H54 (cell line): ENCODE measurements at places on chromosomes 2 and 18.

DNA sequence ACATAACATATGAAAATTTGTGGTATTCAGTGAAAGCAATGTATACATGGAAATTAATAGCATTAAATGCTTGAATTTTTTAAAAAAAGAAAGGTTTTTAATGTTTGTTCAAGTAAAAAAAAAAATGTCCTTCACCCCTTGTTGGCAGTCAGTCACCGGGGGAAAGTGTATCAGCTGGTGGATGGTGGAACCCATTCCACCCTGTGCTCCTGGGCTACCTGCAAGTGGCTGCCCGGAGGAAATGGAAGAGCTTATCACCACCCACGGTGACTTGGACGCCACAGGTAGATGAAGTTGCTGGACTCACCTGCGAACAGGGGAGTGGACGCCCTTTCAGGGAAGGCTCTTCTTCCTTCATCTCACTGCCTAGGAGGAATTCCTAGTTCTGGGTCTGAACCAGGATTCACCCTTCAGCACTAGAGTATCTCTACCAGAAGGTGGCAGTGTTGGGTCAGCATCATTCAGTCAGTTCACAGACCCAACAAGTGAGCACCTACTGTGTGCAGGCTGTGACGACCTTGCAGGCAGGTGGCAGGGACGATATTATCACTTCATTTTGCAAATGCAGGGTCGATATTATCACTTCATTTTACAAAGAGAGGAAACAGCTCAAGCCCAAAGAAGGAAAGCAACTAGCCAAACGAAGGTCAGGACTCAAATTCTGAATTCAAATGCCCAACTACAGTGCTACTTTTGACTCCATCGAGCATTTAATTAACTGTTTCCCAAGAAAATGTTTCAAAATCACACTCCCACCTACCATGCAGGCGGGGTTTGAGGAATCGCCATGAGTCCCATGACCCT is 35.8 kb downstream of the CIB4 start:
- peak; percentile 46 for DNase-seq

GRCh38 chr2:119179202-119179601 is 20.7 kb upstream of the C1QL2 start:
- peak; percentile 78 for DNase-seq

GRCh38 chr18:11791131-11791530 is 60.1 kb upstream of the CHMP1B start:
- DNase-seq, result no peak

GRCh38 chr2:207683879-207684627 is 27.4 kb upstream of the CCNYL1 start:
- peak; percentile 40 for DNase-seq

- DNase-seq, result no peak
Measured at GRCh38 chr18:22265838-22266237, 96.4 kb downstream of the GATA6 start.

DNA sequence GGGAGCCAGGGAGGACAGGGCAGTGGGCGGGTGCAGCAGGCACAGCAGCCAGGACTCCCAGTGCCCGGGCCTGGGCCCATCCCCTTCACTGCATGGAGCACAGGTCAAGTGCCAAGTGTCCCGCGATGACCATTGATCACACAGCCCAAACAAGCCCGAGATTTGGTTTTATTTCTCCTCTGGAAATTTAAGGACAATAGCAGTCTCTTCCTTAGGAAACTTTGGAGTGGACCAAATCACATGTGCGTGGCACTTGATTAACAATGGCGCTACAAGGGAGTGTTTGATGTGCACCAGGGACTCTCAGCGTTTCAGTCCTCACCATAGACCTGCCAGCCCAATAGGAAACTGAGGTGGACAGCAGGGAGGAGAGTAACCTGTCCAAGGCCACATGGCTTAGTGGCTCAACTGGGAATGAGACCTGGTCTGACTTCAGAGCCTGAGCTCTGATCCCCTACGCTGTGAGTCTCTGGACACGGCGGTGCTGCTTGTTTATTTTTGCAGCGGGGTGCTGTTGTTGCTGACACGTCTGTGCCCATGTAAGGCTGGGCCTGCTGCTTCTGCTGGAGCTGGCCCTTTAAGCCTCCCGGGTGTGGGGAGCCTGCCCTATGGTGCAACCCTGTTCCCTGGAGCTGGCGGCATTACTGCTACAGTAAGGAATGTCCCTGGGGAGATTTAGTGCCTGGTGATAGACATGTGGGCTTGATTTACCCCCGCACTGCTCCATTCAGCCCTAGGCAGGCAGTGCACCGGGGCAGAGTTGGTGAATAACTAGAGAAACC is 194.2 kb downstream of the INHBB start:
- peak; percentile 92 for DNase-seq

DNA sequence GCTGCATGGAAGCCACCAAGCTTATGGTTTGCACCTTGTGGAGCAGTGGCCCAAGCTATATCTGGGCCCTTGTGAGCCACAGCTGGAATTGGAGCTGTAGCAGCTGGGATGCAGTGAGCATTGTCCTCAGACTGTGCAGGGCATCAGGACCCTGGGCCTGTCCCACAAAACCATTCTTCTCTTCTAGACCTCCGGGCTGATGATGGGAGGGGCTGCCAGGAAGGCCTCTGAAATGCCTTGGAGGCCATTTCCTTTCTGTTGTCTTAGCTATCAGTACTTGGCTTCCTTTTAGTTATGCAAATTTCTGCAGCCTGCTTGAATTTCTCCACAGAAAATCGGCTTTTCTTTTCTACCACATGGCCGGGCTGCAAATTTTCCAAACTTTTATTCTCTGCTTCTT is 46.4 kb upstream of the CSRNP3 start:
- DNase-seq, result no peak

- no peak for DNase-seq
Measured at GRCh38 chr2:96949701-96950350, 36.6 kb downstream of the FAM178B start.

DNA sequence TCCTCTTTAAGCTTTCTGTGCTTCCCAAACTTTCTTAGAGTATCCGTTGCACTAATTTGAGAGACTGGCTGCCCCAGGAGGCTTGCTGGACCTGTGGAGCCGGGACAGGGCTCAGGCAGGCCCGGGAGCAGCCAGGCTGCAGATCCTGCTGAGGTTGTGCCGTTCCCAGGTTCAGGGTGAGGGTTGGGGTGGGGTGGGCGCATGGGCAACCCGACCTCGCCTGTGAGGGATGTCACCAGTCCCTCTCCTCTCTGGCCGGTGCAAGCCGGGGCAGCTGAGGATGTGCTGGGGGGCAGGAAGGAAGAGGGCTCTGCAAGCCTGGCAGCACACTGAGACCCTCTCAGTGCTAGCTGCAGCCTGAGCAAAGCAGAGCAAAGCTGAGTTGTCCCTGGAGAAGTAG is 57.6 kb downstream of the DYSF start:
- DNase-seq, result no peak

GRCh38 chr18:45783097-45784075 is 42.1 kb upstream of the SIGLEC15 start:
- no peak for DNase-seq

DNA sequence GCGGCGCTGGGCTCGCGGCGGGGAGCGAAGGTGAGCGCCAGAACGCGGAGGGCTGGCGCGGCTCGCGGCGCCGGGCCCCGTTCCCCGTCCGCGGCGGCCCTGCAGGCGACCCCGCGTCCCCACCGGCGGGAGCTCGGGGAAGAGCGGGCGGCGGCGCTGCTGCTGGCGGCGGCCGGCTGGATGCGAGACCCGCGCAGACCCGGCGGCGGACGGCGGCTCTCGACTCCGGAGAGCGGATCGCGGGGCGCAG is 213 bp downstream of the DOK6 start:
- DNase-seq, result no peak

- DNase-seq, result no peak
Measured at GRCh38 chr2:3313781-3314375, 63.7 kb downstream of the EIPR1 start.

GRCh38 chr2:7867867-7868266 is 814.0 kb upstream of the ID2 start:
- DNase-seq, result no peak

DNA sequence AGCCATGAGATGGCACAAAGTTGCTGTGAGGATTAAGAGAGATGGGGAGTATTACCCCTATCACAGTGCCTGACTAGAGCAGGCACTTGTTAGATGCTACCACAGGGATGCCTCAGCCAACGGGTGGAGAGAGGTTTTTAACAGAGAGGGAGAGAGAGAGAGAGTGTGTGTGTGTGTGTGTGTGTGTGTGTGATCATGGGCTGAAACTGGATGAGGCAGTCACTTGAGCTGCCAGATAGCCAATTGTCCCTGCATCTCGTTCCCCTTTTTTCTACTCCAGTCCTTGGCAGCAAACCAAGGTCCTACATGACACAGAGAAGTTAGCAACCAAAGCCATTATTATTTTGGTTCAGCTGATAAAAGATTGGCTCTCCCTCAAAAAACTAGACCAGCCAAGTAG is 3.0 kb downstream of the CD8A start:
- no peak for DNase-seq

- DNase-seq, result no peak
Measured at GRCh38 chr2:2667690-2668089, 336.6 kb upstream of the MYT1L start.

GRCh38 chr2:110910423-110910822 is 178.1 kb downstream of the ACOXL start:
- no peak for DNase-seq

- no peak for DNase-seq
Measured at GRCh38 chr2:235616885-235617284, 123.0 kb downstream of the AGAP1 start.

GRCh38 chr2:228678110-228678509 is 496.6 kb upstream of the SPHKAP start:
- no peak for DNase-seq

DNA sequence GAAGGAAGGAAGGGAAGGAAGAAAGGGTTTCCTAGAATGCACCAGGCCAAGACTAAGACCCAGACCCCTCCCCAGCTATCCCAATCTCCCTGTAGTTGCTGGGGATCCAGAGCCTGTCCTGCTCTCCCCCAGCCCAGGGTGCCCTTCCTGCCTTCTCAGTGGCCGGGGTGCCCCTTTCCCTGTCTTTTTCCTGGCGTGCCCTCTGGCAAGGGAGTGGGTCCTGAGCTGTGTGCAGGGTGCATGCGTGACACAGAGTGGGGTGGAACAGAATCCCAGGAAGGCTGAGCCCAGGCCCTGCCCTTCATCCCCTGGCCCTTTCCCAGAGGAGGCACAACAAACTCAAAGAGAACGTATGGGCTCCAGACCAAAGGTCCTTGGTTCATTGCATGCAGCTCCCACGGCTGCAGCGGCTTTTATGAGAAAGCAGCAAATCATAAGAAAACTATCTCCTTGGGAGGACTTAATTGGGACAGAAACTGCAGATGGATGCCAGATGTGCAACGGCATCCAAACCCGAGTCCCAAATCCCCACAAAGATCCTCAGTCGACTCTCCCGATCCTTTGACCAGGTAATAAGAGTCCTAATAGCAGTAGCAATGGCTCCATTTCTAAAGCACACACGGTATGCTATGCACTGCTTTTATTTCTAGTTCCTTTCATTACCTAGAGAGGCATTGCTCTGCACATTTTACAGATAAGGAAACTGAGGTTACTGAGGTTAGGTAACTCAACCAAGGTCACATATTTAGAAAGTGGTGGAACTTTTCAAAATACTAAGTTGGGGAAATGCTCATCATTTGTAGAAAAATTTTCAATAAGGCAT is 12.7 kb upstream of the ARID5A start:
- DNase-seq, result no peak

DNA sequence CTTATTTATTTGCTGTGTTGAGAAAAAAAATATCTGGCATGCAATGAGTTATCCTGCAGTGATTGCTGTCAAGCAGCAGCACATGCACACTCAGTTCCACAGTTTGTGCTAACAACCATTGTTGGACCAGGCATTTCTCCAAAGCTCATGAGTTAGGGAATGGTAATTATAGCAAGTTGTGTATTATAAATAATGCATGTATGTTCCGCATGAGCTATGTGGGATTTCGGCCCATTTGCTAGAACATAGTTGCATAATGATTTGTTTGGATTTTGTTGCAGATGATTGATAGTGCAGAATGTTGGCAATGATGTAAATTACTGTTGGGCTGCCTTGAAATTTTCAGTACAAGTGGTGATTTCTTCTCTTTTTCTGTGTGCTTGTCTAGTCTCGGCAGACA is 10.7 kb downstream of the KCNJ3 start:
- no peak for DNase-seq

DNA sequence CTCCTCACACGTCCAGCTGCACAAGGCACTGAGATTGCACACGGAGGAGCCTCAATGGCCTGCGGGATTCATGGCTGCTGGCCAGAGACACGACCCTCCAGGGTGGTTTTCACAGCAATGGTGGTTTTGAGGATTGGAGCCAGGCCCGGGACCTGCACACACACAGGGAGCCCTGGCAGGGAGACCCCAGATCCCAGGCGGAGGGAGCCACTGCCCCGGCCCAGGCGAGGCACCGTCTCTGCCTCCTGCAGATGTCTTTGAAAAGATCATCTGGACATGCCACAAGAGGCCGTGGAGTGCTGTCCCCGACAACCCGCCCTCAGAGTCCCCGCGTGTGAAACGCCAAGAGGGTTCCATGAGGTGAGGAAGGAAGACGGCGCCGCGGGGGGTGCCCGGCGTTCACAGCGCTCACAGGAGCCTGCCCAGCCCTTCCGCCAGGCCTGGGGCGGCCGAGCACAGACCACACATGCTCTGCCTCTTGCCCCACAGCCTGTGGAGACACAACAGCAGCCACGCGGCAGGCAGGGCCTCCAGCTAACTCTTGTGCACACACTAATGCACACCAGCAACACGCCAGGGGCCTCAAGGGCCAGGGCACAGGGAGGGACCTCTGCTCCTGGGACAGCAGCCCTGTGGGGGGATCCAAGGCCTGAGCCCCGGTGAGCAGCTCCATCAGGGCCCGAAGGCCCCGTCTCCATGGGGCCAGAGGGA is 72.8 kb upstream of the CTDP1 start:
- no peak for DNase-seq

- DNase-seq, result no peak
Measured at GRCh38 chr2:187206071-187206470, 242.0 kb downstream of the CALCRL start.

DNA sequence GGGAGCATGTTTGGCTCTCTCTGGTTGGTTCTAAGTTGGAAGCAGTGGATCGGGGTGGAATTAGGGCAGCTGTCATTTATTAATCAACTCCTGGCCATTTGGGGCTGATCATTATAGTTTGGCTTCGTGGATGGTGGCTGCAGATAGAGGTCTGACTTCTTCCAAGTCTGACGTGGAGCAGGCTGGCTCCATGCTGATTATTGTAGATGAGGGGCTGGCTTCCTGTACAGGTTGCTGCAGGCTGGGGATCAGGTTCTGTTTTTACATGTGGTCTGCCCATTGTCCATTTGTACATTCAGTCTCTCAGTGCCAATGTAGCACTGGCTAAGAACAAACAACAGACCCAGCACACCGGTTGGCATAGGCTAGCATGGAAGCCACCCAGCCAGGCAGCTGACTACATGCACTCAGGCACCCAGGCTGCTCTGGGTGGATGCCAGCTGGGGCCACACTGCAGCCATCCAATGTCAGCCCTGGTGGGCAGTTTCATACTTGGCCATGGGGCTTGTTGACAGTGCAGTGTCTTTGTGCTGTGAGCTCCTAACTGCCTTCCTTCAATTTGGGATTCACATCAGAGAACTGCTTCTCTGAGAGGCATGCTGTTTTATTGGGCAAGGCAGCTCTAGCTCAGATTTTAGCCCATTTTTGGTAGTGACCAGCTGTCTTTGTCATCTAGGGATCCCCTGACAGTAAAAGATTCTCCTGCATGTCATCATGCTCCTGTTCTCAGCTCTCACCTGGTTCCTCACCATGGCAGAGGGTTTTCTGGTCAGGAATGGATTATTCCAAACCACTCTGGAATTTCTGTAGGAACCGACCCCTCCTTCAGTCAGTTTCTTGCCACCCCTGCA is 25.4 kb downstream of the NPAS2 start:
- no peak for DNase-seq

GRCh38 chr18:79611040-79611681 is 68.4 kb upstream of the CTDP1 start:
- peak; percentile 47 for DNase-seq

- no peak for DNase-seq
Measured at GRCh38 chr2:29789911-29790485, 131.4 kb downstream of the ALK start.
